Caco-2 (cell line): ENCODE measurements at places on chromosomes 3 and 15. TPM values are rescaled to one million over a fixed set of nuclear protein-coding genes. Genes with fewer than 3 reads are reported as not detected.
A peak's percentile ranks its signal among the peaks of the same experiment; 100 is the strongest.

- DNase-seq, result peak; percentile 49
These were observed 170.5 kb upstream of the PROK2 start for GRCh38 chr3:71955240-71956068.

DNA sequence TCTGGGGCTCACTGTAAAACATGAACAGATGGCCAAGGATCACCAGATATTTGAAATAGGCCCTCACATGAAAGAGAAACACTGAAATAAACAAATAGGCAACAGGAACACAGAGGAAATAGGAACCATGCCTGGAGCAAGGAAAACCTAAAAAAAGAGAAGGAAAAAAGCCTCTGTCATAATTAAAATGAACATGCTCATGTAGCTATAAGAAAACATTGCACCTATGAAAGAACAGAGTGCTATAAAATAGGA is 102.4 kb downstream of the RAB11A start:
- DNase-seq, result no peak

- DNase-seq, result peak; percentile 30
These were observed 401 bp downstream of the SEC11A start for GRCh38 chr15:84715441-84716035.

GRCh38 chr15:33654860-33655259 is 313.4 kb upstream of the CHRM5 start:
- DNase-seq, result no peak

SI gene
- 1.7 and 2.6 TPM in 2 replicates for total RNA-seq

CDCP1 gene
- 22.5 and 25.0 TPM in 2 replicates for total RNA-seq
